Stimulated activated CD4-positive, alpha-beta T cell treated with anti-CD3 and anti-CD28 coated beads, TNF-alpha, amount 100 ng/mL, for 24 hours (primary cell): ENCODE measurements at places on chromosomes 6 and 20.

- DNase-seq = peak; percentile 78
These were observed 27.8 kb downstream of the TCF21 start for GRCh38 chr6:133916650-133917151.

GRCh38 chr6:33981421-33981820 is 164.5 kb downstream of the GRM4 start:
- no peak for DNase-seq

- DNase-seq = no peak
These were observed 395.3 kb downstream of the CD109 start for GRCh38 chr6:74091136-74091793.

GRCh38 chr6:88725111-88725975 is 238.1 kb downstream of the RNGTT start:
- DNase-seq = peak; percentile 1

DNA sequence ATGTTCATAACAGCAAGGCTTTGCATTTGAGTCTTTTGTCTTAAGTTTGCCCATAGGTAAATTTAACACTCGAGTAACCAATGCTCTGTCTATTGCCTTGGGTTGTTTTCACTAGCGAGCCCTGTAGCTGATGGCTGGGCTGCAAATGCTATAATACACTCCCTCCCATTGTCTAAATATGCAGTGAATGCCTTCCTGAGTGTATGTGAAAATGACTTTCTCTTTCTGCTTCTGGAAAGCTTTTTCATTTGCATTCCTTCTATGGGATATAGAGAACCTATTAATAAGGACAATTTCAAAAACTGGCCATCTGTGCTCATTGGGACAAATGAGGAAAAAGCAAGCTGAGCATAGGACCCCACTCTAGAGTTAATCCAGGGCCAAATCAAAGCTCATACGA is 156.5 kb upstream of the FBXL4 start:
- no peak for DNase-seq

GRCh38 chr6:79600812-79601609 is 30.1 kb upstream of the SH3BGRL2 start:
- DNase-seq = no peak

DNA sequence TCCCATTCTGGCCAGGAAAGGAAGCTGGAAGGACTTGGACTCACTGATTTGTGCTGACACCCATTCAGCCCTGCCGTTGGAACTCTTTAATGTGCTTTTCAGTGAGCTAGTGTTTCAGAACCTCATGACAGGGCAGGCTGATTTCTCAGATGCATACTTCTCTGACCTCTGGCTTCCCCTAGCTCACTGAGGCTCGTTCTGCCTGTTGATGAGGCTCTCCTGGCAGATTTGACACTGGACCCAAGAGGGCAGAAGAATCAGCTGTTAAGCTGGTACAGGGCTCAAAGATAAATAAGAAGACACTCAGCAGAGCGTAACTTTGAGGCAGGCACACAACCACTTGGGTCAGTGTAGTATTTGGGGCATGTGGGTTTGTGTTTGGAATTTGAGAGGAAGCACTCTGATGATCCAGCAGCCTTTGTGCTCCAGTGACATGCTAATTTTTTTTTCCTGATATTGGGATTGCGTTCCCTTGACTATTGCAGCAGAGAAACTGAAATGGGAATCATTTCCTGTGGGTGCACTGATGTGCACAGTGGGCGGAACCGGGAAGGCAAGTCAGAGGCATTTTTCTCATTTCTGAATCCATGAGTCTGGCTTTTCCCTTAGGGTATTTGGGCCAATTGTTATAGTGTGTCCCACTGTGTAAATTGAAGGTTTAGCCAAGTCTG is 80.2 kb downstream of the CARMIL1 start:
- DNase-seq = no peak

- no peak for DNase-seq
These were observed 2.4 kb upstream of the KHDC1L start for GRCh38 chr6:73227606-73228255.

GRCh38 chr6:136719280-136720044 is 72.8 kb downstream of the MAP3K5 start:
- no peak for DNase-seq

GRCh38 chr20:3483309-3483708 is 12.5 kb downstream of the ATRN start:
- no peak for DNase-seq

DNA sequence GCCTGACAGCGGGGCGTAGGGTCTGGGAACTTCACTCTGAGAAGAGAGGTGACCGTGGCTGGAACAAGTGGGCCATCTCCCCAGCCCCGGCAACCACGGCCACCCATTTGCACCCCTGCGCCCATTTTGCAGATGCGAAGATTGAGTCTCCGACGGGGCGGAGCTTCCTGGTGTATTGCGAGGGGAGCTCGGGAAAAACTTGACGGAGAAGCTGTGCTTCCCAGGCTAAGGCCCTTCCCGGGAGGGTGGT is 653 bp downstream of the ZNF335 start:
- DNase-seq = no peak
